ENCODE measurements at places on chromosomes 3 and 15.

- no peak for DNase-seq
These were observed 198.9 kb upstream of the CBLB start for GRCh38 chr3:106067711-106068110.

GRCh38 chr3:4575381-4575780 is 82.2 kb downstream of the ITPR1 start:
- no peak for DNase-seq

DNA sequence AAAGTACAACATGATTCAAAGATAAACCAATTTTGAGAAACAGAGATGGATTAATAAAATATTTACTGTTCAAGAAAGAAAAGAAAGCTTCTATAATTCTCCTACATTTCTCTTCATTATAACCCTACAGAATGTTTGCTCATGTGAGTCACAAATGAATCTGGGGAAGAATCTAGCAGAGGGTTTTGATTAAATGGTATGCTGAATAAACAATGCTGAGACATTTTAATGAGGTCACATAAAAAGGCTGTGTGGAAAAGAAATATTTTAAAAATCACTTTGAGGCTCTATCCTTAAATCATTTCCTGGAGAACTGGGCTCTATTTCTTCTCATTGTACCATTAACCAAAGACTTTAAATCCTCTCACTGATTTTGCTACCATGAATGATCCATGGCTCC is 727.7 kb downstream of the NTRK3 start:
- DNase-seq = no peak

DNA sequence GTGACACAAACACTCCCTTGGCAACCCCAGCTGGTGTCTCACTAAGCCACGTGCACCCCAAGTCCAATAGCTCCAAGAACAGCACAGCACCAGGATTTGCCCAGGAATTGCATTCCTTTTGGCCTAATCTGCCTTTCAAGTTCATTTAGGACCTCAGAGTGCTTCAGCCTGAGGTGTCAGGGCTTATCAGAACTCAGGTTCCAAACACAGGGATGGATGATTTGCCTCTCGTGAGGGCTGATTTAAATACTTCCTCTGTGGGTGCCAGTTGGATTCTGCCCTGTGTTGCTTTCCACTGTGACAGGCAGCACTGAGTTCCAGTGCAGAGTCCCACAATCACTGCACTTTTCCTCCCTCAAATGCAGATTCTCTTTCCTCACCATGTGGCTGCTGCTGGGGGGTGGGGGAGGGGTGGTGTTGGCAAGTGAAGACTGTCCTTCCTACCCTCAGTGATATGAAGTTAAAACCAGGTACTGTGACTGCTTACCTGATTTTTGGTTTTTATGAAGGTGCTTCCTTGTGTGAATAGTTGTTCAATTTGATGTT is 204.3 kb upstream of the STAC start:
- DNase-seq = no peak

GRCh38 chr3:50268703-50269451 is at the start of gene SEMA3B:
SEMA3B (plus strand) TSS chr3:50269147; CDS start chr3:50269241, 94 bp downstream.
- DNase-seq = no peak

- no peak for DNase-seq
These were observed 134.0 kb downstream of the MFSD1 start for GRCh38 chr3:158935846-158936245.

DNA sequence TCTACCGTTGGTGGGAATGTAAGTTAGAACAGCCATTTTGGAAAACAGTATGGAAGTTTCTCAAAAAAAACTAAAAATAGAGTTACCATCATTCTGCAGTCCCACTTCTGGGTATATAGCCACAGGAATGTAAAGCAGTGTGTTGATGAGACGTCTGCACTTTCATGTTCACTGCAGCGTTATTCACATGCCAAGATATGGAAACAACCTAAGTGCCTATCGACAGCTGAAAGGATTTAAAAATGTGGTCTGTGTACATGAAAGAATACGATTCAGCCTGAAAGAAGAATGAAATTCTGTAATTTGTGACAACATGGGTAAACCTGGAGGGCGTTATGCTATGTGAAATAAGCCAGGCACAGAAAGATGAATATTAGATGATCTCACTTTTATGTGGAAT is 157.7 kb downstream of the THSD4 start:
- DNase-seq = no peak

DNA sequence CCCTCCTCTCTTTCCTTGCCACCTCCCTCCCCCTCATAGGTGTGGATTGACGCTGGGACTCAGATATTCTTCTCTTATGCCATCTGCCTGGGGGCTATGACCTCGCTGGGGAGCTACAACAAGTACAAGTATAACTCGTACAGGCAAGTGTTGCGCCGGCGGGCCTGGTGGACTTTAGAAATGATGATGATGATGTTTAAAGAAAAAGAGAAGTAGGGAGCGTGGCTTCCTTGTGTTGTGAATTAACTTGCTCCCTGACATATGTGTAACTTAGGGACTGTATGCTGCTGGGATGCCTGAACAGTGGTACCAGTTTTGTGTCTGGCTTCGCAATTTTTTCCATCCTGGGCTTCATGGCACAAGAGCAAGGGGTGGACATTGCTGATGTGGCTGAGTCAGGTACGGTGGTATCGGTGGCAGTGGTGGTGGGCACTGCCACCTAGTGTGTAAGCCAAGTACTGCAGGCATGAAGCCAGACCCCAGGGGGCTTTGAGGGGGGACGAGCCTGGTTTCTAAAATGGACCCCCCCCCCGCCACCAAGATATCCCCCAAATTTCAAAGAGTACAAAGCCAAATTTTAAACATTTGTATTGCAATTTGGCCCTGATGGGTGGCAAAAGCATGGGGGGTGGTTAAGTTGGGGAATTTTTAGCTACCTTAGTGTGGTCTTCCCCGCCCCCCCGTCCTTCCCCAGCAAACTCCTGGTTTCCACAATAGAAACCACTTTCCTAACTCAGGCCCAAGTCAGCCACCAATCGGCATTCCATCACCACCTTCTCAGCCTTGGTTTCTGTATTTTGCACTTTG is 65.6 kb downstream of the SLC6A6 start:
- DNase-seq = no peak

- peak; percentile 53 for DNase-seq
These were observed 308.5 kb upstream of the MDFIC2 start for GRCh38 chr3:70620956-70621355.

DNA sequence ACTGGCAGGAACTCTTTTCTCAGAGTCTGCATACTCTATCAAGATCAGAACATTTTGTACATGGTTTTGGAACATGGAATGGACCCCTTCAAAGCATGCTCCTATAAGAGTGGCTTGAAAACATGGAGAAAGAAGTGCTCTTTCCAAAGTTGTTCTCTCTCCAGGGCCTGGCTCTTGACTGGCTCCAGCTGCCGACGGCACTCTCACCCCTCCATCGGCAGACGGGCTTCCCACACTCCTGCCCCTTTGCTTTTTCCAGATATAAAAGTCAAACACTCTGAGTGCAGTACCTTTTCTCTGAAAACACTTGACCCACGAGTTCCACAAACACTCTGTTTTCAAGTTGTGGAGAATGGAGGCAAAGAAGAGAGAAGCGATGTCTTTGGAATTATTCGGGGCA is 72.5 kb upstream of the ONECUT1 start:
- DNase-seq = no peak

DNA sequence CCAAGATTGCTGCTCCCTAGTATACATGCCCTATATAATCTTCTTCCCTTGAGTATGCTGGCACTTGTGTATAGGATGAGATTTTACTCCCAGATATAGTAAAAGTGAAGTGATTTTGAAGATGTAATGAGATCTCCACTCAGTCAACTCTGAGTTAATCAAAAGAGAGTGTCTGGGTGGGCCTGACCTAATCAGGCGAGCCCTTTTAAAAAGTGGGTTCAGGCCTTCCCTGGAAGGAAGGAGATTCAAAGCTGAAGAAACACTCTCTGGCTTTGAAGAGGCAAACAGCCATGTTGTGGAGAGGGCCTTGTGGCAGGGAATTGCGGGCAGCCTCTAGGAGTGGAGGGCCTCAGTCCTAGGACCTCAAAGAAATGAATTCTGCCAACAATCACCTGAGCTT is 5.5 kb upstream of the STARD5 start:
- DNase-seq = no peak

DNA sequence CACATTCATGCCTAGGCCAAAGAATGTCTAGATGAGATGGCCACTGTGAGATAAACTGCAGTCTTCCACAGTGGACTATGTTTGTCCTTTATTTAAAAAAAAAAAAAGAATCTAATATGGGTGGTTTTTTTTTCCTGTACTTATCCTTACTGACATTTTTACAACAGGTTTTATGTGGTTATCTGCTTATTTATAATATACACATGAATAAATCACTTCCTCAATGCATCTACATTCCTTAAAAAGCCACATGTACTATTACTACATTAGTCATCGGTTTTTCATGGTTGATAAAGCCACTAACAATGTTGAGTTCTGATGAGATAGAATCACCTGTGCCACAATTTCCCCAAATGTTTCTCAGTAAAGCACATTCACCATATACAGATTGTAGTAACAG is 341.3 kb upstream of the THBS1 start:
- no peak for DNase-seq

DNA sequence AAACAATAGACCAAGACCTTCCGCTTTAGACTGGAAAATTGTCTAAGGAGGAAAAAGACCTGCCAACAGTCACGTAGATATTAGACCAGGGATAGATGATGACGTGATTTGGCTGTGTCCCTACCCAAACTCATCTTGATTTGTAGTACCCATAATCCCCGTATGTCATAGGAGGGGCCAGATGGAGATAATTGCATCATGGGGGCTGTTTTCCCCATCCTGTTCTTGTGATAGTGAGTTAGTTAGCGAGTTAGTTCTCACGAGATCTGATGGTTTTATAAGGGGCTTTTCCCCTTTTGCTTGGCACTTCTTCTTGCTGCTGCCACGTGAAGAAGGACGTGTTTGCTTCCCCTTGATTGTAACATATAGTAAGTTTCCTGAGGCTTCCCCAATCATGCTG is 31.7 kb upstream of the SUCLG2 start:
- no peak for DNase-seq

DNA sequence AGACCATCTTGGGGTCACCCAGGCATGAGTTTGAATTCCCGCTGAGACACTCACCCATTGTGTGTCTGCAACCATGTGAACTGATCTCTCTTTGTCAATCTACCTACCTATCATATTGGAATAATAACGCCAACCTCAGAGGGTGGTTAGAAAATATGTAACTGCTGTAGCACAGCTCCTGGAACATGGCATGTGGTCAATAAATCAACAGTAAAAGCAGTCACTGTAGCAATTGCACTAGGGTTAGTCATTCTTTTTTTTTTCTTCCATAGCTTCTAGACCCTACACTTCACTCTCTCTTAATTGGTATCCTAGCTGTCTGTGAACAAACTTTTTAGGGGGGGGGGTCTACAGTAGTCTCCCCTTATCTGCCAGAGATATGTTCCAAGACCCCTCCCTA is 64.2 kb upstream of the SLCO2A1 start:
- DNase-seq = no peak

DNA sequence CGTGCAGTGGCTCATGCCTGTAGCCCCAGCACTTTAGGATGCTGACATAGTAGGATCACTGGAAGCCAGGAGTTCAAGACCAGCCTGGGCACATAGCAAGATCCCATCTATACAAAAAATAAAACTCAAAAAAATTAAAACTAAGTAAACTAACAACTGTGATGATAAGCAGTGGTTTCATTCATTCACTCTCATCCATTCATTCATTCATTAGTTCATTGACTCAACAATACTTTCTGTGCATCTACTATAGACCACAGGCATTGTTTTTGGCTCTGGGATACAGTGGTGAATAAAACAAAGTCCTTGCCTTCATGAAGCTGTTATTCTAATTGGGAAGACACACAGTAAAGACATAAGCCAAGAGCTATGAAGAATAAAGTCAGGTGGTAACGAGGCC is 7.5 kb upstream of the TMEM212 start:
- DNase-seq = no peak

DNA sequence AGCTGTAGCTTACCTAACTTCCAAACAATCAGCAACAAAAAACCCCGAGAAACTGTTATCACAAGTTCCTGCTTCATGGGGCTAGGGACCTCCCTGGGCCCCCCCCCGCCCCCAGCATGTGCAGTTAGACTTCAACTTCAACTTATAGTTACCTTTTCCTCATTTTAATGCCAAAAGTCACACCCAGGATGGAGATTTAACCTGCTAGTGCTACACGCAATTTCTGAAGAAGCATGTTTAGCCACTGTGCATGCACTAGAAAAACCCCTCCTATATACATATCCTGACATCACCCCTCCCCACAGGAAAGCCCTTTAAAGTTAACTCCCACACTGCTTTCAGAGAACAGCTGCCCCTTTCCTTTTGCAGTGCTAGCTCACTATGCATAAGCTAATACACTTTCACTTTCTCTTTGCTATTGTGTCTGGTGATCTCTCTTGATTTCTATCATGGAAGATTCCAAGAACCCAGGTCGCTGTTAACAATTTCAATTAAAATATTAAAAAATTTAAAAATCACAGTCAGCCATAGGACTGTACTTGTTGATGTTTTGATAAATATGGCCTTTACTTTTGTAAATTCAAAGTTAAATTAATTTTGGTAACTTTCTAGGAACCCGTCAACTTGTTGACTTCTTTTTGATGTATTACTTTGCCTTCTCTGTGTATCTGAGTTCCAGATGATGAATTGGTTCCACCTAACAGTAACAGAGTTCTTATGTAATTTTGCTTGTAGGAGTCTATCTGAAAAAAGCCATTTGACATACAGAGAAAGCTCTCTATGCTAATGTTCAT is 75.2 kb upstream of the ACAD9 start:
- DNase-seq = no peak

GRCh38 chr3:31829826-31830426 is 151.1 kb downstream of the OSBPL10 start:
- DNase-seq = no peak

GRCh38 chr3:99911433-99911832 is 93.8 kb downstream of the CMSS1 start:
- DNase-seq = no peak

DNA sequence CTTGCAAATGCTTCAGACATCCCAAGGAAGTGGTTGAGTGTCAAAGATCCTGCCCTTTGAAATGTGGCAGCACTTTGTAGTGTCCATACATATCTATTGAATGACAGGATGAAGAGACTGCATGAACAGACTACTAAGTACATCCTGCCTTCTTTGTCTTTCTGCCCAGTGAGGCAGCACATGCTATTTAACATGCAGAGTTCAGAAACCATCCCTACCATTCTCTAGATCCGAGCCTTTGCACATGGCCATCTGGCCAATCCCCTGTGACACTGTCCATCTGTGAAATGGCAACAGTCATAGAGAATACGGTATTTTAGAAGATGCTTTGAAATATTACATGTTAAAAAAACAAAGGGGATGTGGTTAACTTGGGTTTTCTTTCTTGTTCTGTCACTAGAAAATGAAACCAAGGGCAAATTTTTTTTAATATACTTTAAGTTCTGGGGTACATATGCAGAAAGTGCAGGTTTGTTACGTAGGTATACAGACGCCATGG is 519.6 kb downstream of the NTRK3 start:
- no peak for DNase-seq

- DNase-seq = no peak
These were observed 25.0 kb downstream of the LSM3 start for GRCh38 chr3:14203521-14204079.

- no peak for DNase-seq
These were observed 76.5 kb upstream of the SPRED1 start for GRCh38 chr15:38176155-38176554.

GRCh38 chr3:53401154-53401553 is 53.8 kb upstream of the DCP1A start:
- no peak for DNase-seq

All from COR-L47 (cell line).